Activated CD4-positive, alpha-beta T cell treated with anti-CD3 and anti-CD28 coated beads for 36 hours (primary cell): ENCODE measurements at places on chromosomes 5 and 9. TPM values are rescaled to one million over a fixed set of nuclear protein-coding genes. Genes with fewer than 3 reads are reported as not detected.

GRCh38 chr5:42991404-42992087, 48.6 kb downstream of the ANXA2R start:
- no peak for DNase-seq

The NEUROG1 gene
- not detected for total RNA-seq

The HMCN2 gene
- total RNA-seq: 0.05 TPM

The FAM78A gene
- total RNA-seq: 52.3 TPM

DNA sequence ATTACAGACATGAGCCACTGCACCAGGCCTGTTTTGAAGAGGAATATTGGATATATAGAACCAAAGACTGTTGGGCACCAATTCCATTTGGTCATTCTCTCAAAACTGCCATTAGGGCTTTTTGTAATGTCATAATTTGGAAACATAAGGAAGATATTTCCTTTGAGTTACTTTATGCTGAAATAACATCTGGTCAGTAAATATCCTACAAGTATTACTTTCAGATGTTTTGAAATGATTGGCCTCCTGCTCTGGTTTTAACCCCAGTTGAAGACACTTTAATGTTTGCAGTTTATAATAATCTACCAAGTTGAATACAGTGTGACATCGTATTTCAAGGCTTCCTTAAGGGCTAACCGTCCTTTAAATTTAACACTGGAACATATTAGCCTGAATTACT, 33.6 kb downstream of the LRRTM2 start:
- no peak for DNase-seq
